Stimulated activated CD4-positive, alpha-beta T cell treated with anti-CD3 and anti-CD28 coated beads, Interleukin-1b, Interleukin-23, amount 100 ng/mL, for 1 hour (primary cell): ENCODE measurements at places on chromosomes 12 and 14.

DNA sequence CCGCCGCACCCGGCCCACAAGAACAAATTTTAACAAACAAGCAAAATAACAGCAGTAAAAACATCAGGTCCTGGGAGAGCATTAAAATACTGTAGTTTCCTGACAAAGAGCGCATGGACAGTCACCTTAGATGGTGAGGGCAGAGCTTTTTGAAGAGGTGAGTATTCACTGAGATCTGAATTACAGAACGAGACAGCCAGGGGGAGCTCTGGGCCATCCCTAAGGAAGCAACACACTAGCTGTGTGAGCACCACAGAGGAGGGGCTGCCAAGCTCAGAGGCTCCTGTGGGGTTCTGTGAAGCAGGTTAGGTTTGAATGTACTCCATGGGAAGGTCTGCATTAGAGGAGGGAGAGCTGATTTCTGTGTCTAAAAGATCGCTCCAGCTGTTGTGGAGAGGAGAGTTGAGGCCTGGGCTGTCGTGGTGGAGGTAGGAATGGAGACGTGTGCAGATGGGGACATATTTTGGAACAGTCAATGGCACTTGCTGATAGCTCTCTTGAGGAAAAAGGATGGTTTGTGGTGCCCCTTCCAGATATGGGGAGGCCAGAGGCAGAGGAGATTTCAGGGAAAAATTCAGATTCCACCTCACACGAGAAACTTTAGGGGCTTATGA, 72.9 kb downstream of the TRAFD1 start:
- DNase-seq = no peak

DNA sequence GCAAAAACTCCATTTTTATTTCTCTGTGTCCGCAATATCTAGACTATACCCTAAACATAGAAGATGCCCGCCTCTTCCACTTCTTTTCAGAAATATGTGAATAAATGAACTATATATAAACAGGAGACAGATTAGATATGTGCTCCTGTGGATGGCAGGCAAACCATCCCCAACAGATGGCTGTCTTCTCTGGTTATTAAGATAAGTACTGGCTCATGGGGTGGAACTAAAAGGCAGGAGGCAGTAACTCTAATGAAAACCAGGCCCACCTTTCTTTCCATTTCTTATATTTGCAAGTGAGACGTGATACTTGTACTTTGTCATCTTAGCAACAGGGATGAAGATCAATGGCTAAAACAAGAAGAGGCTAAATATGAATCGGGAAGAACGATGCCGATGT, 20.2 kb downstream of the E2F7 start:
- DNase-seq = no peak

- DNase-seq = no peak
Observed at GRCh38 chr14:58066115-58066514, 85.9 kb downstream of the ARMH4 start.

DNA sequence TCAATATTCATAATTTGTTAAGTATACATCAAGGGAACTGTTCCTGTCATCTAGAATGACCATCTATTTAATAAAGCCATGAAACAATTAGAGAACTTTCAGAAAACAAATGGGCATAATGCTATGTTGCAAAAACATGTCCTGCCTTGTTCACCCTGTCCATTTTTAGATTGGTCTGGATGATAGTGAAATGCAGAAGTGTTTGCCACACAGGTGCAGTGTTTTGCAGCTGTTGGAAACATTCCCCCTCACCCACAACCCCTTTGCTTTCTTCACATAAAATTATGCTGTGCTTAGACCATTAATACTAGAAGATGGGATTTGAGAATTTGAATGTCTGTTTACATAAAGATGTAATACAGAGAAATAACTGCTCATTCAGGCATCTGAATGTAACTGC, 36.5 kb downstream of the LEMD3 start:
- DNase-seq = no peak

DNA sequence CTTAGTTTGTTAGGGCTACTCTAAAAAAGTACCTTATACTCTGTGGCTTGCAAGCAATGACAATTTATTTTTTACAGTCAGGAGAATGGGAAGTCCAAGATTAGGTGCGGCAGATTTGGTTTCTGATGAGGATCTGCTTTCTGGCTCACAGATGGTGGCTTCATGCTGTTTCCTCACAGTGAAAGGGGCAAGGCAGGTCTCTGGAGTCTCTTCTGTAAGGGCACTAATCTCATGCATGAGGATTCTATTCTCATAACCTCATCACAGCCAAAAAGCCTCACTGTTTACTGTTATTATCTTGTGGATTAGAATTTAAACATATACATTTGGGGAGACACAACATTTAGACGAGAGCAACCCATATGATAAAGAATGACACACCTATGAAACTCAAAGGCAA, 1957.4 kb upstream of the SEL1L start:
- DNase-seq = no peak

DNA sequence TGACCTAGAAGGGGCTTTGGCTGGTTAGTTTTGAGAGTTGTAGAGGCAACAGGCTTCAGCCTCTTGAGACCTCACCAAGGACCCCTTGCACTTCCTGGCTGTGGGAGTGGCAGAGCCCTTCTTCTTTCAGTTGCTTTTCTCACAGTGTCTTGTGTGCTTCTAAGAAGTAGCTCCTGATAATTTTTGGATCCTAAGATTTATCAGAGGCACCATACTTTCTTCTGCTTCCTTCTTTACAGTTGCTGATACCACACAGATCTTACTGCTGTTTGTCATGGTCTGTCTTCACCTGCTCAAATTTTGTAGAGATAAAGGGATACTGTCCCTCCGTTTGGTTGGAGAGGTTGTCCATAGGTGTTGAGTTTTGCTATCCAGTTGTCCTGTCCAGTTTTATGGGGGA, 33.8 kb downstream of the VRK1 start:
- no peak for DNase-seq

GRCh38 chr12:50112456-50113218, 601 bp downstream of the COX14 start:
- no peak for DNase-seq

DNA sequence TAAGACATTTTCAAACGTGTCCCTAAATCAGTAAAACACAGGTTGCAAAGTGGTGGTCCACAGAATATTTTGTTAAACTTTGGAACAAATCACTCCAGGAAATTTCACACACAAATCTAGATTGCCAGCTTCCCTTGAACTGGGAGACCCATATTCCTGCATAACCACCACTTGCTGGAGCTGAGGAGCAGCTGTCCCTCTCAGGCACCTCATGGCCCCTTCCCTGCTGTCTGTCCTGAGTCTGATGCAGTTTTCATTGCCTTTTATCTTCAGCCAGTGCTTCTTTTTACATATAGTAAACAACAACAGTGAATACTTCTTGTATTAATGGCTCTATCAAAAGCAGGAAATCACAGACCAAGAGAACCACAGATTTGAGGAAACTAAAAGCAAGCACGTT, 289.3 kb downstream of the MED13L start:
- no peak for DNase-seq

- no peak for DNase-seq
Observed at GRCh38 chr12:127494961-127495915, 771.7 kb upstream of the TMEM132C start.

DNA sequence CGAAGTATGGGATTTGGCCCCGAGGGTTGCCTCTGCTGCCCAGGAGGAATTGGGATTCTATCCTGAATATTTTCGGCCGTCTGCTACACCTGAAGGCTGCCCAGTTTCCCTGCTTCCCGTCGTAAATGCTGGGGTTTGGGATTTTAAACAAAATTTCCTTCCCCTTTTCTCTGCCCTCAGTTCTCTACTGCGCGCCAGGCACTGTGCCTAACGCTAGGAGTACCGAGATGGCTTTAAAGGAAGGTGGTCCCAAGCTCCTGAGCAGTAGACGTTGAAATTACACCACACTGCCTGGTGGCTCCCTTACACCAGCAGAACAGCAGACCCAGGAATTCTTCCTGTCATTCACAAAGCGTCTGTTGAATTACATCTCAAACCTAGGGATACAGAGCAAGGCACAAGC, 566 bp upstream of the PRDM4 start:
- no peak for DNase-seq

- no peak for DNase-seq
Observed at GRCh38 chr12:6923851-6924250, 3.9 kb upstream of the ATN1 start.

GRCh38 chr12:118922405-118922804, 58.9 kb upstream of the SRRM4 start:
- no peak for DNase-seq

- DNase-seq = no peak
Observed at GRCh38 chr12:132329036-132329719, at the start of gene GALNT9. TSS of gene GALNT9 (minus strand) at chr12:132329589. CDS start at chr12:132329203, 386 bp downstream.

GRCh38 chr14:24058260-24058950, 6.6 kb downstream of the CARMIL3 start:
- DNase-seq = no peak

- DNase-seq = no peak
Observed at GRCh38 chr12:19783547-19784444, 344.5 kb downstream of the AEBP2 start.

- no peak for DNase-seq
Observed at GRCh38 chr12:20451761-20452160, 83.4 kb downstream of the PDE3A start.

GRCh38 chr14:74965486-74966153, 10.2 kb upstream of the PGF start:
- no peak for DNase-seq

DNA sequence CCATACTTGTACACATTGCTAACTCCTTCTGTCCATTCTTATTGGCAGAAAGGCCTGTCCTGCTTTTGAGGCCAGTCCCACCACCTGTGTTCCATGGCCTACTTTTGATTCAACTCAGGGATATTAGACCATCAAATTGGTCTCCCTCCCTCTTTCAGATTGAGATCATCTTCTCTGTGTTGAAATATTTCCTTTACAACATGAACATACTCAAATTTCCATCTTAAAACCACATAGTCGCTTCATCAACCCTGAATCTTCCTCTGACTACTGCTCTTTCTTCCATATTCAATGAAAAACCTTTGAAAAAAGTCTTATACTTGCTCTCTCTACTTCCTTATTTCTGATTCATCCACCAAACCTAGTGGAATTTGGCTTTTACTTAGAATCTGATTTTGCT, 34.9 kb downstream of the TRMT5 start:
- no peak for DNase-seq

DNA sequence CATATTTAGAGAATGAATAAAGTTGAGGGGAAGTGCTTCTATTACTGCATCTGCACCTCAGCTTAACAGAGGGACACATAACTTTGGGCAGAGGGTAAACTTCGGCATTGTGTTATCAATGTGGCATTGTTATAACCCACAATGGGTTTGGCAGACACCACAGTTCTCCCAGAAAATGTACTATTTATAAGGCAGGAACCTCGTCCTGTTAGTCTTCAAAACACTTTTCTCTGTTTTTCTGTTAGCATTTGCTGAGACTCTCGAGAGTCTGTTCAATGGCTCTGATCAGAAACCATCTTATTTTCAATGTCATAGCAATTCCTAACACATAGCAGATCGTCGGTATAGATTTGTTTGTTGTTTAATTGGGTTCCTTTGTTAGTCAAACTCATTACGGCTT, 13.9 kb downstream of the PPP1R36 start:
- DNase-seq = no peak

DNA sequence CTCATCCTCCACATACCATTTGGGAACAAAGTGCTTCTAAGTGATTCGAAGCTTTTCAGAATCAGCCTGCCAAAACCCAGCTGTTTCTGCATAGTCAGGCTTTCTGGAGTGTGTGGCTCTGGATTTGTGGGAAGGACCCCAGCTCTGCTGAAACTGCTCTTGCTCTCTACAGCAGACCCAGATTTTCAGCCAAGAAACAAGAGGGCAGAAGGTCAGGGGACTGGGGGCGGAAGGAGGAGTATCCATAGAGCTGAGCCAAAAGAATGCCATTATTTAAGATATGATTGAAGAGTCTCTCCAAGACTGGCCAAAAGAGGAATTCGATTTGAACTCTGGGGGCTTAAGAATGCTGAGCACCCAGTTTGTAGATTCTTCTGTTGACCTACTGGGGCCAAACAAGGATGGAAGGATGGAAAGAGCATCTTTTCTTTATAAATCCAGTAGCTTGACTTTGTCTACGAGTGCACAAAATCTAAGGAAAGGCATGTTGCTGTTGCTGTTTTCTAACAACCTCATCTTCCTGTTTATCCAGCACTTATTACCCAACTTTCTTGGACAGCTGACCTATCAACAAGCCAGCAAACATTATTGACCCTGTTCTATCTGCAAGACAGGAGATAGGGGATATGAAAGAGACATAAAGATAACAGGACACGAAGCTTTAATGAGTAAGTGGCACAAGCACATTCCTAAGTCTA, 29.2 kb downstream of the FBLN5 start:
- DNase-seq = no peak

GRCh38 chr14:92709340-92710000, 39.0 kb downstream of the LGMN start:
- no peak for DNase-seq

- DNase-seq = no peak
Observed at GRCh38 chr12:62647586-62647985, 181.0 kb downstream of the MON2 start.

GRCh38 chr14:102297436-102298170, 7.4 kb downstream of the MOK start:
- no peak for DNase-seq
